Natural killer cell (primary cell): ENCODE measurements at places on chromosomes 7 and 10. TPM values are rescaled to one million over a fixed set of nuclear protein-coding genes. Genes with fewer than 3 reads are reported as not detected.

DNA sequence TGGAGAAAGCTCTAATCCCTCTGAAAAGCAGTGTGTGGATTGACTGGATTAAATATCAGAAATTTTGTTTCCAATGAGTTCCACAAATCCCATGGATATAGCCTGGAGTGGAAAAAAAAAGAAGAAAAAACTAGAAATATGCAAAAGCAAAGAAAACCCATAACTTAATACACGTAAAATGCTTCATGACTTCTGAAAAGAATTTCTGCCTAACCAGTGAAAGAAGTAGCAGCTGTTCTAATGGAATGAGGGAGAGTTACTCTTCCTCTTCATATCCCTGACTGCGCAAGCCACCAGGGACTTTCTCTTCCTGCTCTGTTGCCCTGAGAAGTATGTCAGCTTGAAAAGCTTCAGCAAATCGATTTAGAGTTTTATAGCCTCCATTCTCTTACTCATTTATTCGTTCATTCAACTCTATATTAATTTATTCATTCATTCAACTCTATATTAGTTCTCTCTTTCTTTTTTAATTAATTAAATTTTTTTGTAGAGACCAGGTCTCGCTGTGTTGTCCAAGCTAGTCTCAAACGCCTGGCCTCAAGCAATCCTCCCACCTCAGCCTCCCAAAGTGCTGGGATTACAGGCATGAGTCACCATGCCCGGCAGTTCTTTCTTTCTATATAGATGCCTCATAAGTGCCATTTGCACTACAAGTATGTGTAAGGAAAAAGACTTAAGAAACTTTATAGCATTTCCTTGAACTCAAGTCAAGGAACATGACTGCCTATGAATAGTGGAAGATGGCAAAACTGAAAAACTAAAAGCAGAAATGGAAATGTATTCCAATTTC lies 447.3 kb upstream of the NRP1 start:
- DNase-seq: no peak

DNA sequence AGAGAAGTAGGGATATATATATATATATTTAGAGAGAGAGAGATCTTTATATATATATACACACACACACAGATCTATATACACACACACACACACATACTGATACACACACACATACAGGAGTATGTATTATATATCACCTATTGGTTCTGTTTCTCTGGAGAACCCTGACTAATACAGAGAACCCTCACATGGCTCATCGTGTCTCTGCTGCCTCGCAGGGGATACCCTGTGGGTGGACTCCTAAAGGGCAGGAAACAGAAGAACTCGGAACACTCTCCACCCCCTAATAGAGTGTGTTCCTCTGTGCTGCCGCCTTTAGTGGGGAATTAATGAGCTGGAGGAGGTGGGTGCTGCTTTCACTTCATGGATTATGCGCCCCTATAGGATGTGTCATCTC lies 86.6 kb downstream of the NPY start:
- DNase-seq: no peak

- DNase-seq: no peak
These were observed 529.0 kb downstream of the TYW1 start for GRCh38 chr7:67525588-67525987.

DNA sequence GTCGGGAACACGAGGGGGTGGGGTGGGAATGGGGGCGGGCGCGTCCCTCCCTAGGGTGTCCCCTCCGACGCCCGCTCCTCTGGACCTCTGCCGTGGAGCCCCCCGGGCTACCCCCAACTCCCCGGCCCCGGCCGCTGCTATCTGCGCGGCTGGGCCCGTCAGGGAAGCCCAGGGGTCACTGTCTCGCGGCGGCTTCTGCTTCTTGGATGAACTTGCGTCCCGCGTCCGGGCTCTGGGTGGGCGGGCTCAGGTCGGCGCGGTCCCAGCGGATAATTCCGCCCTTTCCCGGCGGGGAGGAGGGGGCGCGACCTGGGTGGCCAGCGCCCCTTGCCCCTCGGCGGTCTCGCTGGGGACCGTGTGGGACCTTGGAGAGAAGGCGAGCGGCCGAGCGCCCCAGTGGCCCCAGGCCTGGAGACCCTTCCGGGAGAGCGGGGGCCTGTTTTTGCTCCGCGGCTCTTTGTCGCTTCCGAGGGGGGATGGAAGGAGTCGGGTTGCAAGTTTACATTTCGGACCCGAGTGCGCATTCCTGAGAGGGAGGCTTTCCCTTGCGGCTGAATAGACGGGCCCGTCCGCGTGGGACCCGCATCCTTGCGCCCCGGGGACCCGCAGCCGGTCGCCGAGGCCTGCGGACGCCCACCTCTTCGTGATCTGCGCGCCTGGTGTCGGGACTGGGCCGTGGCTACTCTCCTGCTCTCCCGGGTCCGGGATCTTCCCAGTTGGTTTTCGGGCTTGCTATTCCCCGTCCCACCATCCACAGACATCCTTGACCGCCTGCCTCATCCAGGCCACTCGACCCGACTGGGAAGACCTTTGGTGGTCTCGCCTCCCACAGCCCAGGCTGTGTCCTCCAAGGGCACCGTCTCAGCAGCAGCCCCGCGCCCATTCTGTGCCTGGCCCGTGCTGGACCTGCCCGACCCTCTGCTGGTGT lies 812 bp downstream of the DOCK1 start:
- no peak for DNase-seq

- DNase-seq: no peak
These were observed at the start of gene SUN3 for GRCh38 chr7:48028938-48029337. Gene SUN3, minus strand, starts transcription at chr7:48029107. Its CDS starts 169 bp downstream, at chr7:48028938.

DNA sequence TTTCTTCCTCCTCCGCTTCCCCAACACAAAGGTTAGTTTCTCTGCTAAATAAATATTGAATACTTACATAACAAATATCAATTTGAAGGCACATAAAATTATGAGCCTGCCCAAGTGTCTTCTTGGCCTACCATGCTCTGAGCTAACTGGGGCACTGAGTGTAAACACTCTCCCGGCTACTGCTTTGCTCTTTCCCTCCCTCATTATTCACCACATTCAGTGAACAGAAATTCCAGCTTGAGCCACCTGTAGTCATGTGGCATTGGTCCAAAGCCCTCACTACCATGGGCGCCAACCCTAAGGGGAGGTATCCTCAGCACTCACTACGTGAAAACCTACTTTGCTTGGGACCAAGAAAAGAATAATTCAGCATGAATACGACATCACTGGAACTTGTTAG lies 409.0 kb downstream of the KCNMA1 start:
- no peak for DNase-seq

DNA sequence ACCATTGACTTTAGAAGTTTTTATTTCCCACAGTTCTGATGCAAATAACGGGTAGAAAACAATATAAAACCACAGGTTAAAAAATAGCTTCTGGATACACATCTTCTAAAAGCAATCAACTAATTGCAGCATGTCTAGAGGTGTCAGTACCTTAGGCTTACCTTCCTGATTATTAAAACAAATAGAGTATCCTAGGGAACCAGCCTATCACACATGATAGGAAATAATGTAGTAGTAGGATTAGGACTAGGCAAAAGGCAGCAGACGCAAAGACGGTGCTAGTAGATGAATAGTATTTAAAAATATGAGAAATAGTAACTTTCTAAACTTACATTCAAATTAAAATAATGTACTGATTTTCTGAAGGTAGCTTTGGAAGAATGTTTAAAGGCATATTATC lies 41.7 kb upstream of the PHYHIPL start:
- no peak for DNase-seq

DNA sequence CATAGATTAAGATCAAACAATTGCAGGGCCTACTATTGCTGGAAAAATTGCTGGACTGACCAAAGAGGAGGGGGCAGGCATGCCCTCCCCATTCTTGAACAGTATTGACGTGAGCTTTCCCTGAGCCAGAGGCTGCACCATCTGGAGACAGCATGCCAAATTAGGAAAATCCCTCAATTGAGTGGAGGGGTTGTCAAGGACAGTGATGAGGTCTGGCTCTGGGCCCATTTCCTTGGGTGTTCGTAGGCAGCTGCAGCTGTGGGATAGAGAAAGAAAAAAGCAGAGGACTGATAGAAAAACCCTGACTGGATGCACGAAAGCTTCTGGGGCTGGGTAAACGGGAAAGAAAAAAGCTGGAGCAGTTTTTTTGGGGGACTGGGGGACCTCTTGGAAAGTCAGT lies 22.8 kb upstream of the ORC5 start:
- DNase-seq: no peak

- DNase-seq: no peak
These were observed 69.6 kb downstream of the CYP26A1 start for GRCh38 chr10:93143281-93143680.

DNA sequence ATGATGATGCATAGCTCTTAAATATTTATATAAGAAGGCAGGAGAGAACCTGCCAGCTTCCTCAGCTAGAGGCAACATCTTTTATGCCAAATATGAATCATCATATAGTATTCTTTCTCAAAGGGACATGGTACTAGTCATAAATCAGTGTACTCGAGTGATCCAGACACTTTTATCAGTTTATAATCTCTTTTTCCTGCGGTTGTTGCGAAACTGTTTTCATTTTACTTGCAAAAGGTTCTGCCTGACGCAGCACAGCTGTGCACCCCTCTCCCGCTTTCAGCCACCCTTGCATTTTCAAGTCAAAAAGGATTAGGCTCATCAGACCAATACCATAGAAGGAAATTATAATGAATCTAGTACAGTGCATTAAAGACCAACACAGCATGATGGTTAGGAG lies 332.3 kb upstream of the PRKCQ start:
- DNase-seq: no peak

DNA sequence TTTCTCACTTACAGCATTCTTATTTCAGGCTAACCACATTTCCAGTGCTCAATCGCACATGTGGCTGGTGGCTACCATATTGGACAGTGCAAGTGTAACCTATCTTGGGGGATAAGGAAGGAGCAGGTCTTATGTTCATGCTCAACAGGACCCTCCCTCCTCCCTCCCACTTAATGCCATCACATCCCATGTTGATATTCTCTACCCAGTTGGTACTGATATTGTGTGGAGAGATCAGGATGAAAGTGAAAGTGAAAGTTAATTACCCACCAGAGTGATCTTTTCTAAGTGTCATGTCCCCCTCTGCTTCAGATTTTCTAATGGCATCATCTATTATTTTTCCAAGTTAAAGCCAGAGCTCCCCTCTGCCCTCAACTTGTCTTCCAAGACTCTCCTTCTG lies 91.6 kb downstream of the BMPER start:
- DNase-seq: no peak

- DNase-seq: no peak
These were observed 198.3 kb downstream of the PLXNA4 start for GRCh38 chr7:132377703-132378584.

DNA sequence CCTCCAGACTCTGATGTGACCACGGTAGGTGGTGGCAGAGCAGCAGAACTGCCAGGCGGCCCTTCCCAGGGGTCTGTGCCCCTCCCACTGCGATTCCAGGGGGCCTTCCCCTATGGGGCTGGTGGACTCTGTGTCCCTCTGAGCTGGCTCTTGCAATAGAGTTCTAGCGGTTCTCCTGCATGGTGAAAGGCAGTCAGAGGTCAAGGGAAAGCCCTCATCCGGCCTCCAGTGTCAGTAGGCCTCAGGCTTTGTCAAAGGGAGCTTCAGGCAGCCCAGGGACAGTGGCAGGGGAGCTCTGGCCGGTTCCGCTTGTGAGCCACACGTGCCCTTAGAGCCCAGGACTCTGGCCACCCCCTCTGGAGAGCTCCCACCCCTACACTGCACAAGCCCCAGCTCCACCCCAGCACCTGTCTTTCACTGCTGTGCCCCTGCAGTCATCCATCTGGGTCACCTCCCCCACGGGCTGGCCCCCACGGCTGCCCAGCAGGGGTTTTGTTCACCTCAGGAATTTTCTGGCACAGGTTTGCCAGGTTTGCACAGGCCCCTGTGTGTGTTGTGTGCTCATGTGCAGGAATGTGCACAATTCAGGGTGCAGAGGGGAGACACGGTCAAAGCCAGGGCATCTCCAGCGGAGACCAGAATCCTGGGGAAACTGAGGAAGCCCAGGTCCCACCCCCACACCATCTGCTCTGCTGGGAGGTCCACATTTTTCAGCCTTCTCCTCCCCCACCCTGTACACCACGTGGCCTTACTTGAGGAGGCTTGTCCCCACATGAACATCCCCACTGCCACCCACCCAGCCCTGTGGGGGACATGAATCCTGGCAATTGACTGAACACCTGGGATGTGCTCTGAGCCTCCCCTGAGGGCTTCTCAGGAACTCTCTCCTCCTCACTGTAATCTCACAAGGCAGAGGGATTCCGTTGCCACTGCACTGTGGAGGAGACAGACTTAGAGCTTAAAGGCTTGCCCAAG lies 23.8 kb downstream of the C10orf105 start:
- DNase-seq: no peak

- DNase-seq: no peak
These were observed 120.4 kb upstream of the STEAP1 start for GRCh38 chr7:90033850-90034249.

- DNase-seq: peak; percentile 19
These were observed 128.4 kb upstream of the BTBD16 start for GRCh38 chr10:122142641-122143237.

GRCh38 chr10:121853950-121854349 lies 73.9 kb downstream of the ATE1 start:
- DNase-seq: no peak

GRCh38 chr10:72337039-72337629 lies 17.6 kb downstream of the DNAJB12 start:
- peak; percentile 73 for DNase-seq

- DNase-seq: no peak
These were observed 373.4 kb upstream of the PCDH15 start for GRCh38 chr10:55174419-55174818.

DNA sequence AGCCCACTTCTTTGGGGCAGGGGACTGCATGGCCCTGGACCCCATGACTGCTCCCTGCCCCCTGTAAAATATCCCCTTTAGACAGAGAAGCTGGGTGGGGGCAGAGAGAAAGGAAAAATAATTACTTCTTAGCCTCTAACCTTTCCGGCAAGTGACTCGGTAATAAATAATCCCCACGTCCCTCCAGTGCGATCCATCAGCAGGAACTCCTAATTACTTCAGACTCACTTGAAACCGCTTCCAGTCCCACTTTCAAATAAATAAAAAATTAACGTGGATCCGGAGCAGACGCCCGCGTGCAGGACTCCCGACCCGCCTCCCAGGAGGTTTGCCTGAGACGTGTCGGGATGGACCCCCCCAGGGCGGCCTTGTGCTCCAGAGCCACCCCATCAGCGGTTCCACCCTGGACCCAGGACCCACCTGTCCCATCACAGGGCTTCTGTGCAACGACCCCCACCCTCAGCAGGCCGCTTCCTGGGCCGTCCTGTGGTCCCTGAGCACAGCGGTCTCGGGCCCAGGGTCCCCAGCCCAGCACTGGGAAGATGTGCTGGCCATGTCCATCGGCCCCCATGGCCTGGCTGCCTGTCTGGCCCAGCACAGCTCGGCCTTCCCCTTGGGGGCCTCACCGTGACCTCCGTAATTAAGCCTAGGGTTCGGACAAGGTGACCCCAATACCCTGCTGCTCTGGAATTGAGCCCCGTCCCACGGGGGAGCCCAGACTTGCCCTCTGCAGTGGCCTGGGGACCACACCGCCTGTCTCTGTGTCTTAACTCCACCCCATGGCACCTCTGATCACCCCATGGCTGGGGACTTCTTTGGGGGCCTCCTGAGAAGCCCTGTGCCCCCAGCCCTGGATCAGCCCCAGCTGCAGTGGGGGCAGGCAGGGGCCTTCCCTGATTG lies 108.0 kb downstream of the UNCX start:
- no peak for DNase-seq

The CRPPA gene
- total RNA-seq: 2.5 TPM

The SPDYE16 gene
- 1.4 TPM for total RNA-seq

The ZNF479 gene
- total RNA-seq: not detected

The TCAF2 gene
- 10.4 TPM for total RNA-seq

The OPN1SW gene
- not detected for total RNA-seq

The TMEM213 gene
- not detected for total RNA-seq

The WDR86 gene
- 2.1 TPM for total RNA-seq

The SPDYE9 gene
- not detected for total RNA-seq

The HOXA3 gene
- 0.32 TPM for total RNA-seq

The FFAR4 gene
- not detected for total RNA-seq

The AKR1C1 gene
- 0.63 TPM for total RNA-seq

The IGFBP3 gene
- 0.39 TPM for total RNA-seq

The ERVW-1 gene
- not detected for total RNA-seq

The GIMAP6 gene
- total RNA-seq: 39.7 TPM
